ENCODE measurements at places on chromosomes 6 and 20.

GRCh38 chr6:69881322-69882151, 15.2 kb downstream of the COL19A1 start:
- DNase-seq = no peak

DNA sequence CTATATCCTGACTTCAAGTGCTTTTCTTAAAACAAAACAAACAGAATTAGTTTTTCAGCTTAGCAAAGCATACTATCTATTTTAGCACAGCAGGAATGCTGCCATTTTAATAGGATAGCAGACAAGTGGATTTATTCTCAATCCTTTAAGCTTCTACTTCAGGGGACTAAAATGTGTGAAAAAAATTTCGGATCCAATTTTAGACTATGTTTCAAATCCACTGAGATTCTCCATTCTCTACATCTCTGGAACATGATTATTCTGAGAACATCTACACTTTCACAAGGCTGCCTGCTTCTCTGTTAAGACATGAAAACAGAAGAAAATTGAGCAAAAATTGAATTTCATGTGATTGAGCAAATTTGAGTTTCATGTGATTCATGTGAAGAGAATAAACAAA, 1321.3 kb downstream of the HACE1 start:
- no peak for DNase-seq

DNA sequence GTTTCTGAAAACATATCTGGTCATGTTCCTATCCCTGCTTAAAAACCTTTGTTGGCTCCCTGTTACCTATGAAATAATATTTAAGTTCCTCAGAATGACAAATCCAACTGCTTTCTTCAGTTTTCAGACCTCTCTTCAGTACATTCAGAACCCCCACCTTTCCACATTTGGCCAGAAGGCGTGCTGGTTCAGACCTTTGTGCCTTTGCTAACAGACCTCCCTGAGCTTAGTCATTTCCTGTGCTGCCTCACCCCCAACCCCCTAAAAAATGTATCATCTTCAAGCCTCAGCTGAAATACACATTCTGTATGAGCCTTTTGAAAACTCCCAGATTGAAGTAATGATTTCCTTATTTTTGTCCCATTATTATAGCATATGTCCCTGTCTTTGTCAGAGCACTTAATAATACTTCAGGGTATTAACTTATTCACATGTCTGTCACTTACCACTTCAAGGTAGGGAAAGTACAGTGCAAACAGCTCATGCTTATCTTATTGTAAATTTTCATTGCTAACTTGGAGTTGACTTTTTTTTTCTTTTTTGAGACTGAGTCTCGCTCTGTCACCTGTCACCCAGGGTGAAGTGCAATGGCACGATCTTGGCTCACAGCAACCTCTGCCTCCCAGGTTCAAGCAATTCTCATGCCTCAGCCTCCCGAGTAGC, 19.7 kb downstream of the FAM217A start:
- DNase-seq = no peak

GRCh38 chr6:50826803-50827202, 8.1 kb downstream of the TFAP2B start:
- DNase-seq = no peak

- no peak for DNase-seq
Observed at GRCh38 chr6:145733810-145734209, 1.5 kb downstream of the EPM2A start.

GRCh38 chr6:147906361-147906760, 397.9 kb downstream of the SAMD5 start:
- no peak for DNase-seq

GRCh38 chr6:73932866-73933265, 236.9 kb downstream of the CD109 start:
- no peak for DNase-seq

DNA sequence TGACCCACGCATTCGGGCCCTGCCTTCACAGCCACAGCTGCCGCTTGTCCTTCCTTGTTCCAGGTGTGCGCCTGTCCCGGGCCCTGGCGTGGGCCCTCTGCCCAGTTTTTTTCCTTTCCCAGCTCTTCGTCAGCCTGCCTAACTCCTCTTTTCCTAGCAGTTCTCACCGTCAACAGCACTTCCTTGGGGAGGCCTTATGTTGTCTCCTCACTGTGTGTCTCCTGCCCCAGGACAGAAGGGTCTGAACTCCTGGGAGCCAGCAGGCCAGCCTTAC, 71.8 kb downstream of the CDS2 start:
- no peak for DNase-seq

All from H9 (cell line).